ENCODE measurements at places on chromosomes 3 and 15.
A peak's percentile ranks its signal among the peaks of the same experiment; 100 is the strongest.

DNA sequence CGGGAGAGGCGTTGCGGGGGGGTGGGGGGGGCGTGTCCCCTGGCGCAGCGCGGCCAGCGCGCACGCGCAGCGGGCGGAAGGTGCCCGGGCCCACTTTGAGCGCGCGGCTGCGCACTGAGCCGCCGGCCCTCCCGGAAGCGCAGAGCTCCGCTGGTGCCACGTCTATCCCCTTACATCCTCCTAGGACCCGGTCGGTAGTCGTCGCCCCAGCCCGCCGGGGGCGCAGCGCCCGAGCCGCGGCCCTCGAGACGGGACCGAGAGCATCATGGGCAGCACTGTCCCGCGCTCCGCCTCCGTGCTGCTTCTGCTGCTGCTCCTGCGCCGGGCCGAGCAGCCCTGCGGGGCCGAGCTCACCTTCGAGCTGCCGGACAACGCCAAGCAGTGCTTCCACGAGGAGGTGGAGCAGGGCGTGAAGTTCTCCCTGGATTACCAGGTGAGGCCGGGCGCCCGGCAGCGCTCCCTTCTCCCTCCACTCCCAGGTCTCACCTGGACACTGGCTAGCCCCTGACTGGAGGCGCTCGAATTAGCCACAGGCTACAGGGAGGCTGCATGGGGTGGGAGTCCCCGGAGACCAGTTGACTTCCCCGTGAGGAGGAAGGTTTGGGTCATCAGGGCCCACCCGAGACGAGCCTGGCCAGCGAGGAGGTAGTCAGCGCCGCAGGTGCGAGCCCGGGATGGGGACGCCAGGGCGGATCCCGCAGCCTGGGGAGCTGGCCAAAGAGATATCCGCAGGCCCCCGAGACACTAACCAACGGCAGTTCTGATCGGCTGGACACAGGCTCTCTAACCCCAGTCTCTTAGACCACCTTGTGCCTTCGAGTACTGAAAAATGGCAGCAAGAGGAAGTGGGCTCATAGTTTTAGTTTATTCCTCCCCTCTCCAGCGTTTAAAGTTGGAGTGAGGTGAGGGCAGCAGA lies at the start of gene TMED3:
TSS of gene TMED3 (plus strand) at position 128 of the 916 bp plus-strand sequence. CDS start at position 266, 138 bp downstream.
- DNase-seq = peak; percentile 85

GRCh38 chr3:170346481-170347392 lies 10.8 kb upstream of the SKIL start:
- no peak for DNase-seq

DNA sequence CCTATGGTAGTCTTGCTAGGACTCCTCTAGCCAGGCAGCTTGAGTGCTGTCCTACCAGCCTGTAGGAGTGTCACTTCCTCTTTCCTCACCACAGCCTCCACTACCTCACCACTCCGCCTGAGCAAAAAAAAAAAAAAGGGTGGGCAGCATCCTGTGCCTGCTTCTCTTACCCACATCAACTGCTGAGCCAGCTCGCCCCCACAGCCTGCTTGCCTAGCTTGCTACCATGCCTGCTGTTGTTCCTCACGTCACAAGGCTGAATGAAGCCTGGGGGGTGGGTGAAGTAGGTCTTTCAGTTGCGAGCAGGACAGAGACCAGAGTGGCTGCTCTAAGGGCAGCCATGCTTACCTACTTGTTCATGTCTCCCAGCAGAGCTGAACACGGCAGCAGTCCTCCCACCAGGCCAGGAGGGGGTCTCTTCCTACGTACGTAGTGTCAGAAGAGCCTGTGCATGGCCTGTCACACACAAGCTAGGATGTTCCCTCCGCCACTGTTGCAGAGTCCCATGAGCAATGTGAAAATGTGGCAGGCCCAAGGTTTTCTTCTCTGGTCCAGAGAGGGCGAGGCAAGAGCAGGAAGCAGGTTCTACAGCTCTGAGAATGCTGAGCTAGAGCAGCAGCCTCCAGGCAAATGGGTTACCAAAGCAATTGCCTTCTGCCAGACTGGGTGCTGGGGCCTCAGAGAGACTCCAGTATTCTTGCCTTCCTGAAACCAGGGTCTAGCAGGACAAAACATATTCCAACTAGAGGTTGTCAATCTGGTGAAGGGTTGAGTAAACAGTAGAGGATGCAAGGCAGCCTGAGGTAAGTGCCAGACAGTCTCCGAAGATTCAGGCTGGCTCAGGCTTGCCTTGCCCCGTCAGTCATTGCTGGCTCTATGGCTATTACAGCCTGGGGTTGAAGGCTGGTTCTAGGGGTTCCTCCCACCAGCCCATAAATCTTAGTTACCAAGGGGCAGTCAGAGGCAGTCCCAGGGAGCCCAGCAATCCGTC lies 8.1 kb downstream of the PPM1M start:
- DNase-seq = no peak

GRCh38 chr3:73021301-73021835 lies 24.8 kb downstream of the PPP4R2 start:
- DNase-seq = no peak

DNA sequence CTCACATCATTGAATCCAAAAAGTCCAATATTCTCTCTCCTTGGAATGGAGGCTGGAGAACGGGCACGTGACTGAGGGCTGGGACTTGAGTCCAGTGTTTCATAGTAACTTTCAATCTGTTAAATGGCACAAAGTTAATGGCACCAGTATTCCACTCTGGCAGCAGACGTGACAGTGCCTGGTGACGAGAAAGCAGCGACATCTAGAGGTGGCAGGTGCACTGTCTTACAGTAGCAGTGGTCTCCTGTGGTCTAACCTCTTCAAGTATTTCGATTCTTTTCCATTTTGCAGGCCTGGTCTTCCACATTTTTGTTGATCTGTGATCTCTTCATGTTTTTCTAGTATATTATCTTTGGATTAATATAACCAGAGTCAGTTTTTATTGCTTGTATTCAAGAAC lies 107.1 kb downstream of the OXSM start:
- DNase-seq = no peak

DNA sequence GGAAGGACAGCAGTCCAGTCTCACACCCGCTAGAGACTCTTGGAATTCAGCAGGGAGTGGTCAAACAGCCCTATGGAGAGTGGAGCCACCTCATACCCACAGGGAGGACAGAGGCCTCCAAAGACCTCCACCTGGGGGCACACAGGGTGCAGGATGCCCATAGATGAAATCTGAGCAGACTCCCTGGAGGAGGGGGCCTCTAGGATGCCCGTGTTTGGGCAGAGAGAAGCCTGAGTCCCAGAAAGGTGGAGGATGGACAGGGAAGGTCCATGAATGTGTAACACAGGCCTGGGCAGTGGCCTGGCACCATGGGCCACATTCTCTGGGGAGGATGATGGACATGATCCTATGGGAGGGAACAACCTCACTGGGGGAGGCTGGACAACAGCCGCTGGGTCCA lies 21.7 kb downstream of the DUSP7 start:
- no peak for DNase-seq

DNA sequence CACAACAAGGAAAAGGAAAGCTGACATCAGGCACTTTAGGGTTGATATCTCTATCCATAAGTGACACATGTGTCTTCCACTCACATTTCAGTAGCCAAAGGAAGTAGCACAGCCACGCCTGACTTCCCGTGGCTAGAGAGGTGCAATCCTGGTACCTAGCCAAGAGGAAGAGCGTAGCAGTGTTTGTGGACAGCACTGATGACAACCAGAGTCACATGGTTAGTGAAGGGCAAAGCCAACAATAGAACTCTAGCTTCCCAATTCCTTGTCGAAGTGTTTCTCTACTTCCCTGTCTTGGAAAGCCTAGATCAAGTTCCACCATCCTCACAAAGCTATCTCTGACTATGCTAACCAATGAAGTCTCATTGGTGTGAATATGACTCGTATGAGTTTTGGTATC lies 189.2 kb downstream of the RSL24D1 start:
- DNase-seq = no peak

DNA sequence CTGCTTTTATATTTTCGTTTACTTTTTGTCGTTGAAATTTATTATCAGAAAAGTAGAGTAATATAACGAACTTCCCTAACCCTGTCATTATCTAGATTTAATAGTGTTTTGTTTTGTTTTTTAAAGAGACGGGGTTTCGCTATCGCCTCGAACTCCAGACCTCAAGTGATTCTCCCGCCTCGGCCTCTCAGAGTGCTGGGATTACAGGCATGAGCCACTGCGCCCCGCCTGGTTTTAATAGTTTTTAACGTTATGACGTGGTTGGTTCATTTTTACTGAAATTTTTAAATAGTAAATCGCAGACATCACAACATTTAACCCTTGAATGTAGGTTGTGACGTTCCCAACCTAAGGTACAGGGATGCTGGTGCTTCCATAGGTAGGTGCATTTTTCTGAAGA lies 1.0 kb downstream of the NGRN start:
- DNase-seq = no peak
